T-cell (primary cell): ENCODE measurements at places on chromosomes 7 and 10.

- no peak for DNase-seq
Measured at GRCh38 chr7:15199482-15199881, 296.9 kb upstream of the DGKB start.

DNA sequence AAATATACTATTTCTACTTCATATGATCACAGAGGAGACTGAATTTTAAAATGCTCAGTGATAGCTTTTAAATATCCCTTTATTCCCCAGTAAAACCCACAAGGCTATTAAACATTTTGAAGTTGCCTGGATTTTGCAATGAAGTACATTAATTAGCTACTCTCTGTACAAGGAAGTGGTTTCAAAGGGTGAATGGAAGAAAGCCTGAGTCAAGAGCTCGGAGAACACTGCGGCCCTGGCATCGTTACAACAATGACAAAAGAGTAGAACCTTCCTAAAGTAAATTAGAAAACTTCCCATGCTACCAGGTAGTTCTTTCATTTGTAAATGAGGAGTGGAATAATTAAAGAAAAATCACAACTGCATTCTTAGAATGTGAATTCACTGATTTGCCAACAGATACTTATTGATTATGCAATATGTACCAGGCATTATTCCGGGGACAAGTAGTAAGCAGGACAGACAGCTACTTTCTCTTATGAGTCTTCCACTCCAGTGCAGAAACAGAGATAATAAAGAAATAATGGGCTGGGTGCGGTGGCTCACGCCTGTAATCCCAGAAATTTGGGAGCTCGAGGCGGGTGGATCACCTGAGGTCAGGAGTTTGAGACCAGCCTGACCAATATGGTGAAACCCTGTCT is 63.0 kb downstream of the ZNF22 start:
- no peak for DNase-seq

DNA sequence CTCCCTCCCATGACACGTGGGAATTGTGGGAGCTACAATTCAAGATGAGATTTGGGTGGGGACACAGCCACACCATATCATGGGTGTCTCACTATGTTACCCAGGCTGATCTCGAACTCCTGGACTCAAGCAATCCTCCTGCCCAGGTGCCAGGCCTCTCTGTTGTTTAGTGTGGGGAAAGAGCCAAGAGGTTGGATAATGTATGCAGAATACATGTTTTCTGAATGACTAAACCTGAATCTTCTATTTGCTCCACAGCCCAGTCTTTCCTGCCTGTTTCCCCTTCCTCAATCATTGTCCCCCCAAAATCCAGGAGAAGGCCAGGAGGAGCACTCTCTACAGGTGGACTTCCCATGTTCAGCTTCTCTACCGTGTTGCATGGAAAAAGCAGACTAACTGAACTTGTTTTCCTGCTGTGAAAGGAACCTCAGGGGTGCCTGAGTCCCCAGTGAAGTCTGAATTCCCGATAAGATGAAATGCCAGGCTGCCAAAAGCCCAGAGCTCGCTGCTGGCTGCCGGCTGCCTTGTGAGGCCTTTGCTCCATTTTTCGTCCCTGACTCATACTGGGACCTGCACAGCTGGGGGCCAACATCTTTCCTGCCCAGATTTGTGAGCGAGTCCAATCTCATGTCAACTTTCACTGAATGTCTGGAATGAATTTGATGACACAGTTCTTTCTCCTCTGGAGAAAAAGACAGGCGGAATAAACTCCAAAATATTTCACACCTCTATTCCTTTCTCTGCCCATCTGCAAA is 588.0 kb downstream of the CALN1 start:
- no peak for DNase-seq

GRCh38 chr7:47622946-47623640 is 41.2 kb upstream of the TNS3 start:
- DNase-seq, result no peak

GRCh38 chr10:11870461-11870780 is 47.3 kb downstream of the PROSER2 start:
- no peak for DNase-seq

GRCh38 chr7:48959676-48960075 is 35.3 kb downstream of the CDC14C start:
- DNase-seq, result no peak

DNA sequence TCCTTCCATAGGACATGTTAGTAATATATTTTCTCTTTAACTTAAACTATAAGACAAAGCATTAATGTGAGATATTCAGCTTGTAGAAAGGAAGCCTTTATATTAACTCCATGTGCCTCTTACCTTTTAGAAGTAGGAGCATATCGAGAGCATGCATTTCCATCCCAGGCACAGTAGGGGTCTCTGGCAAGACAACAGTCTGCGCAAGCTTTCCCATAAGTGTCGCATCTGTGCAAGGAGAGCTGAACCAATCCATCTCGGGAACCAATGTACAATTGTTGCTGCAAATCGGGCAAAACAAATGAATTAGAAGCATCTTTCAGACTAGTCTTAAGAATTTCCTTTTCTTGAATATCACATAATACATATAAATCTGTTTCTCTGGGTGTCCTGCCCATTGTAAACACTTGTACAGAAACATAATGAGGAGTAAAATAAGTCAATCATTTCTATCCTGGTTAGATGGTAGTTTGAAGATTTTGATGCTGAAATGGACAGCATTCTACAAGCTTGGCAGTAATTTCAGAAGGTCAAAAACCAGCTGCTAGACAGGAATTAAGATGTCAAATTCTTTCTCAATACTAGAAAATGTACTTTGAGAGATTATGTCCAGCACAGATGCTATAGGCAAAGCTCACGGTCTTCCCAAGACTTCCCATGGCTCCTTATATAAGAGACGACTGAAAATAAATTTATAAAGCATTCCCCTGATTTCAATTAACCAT is 171.8 kb downstream of the SEMA3D start:
- no peak for DNase-seq
